Kidney tubule cell (primary cell): ENCODE measurements at places on chromosomes 5 and 9.

DNA sequence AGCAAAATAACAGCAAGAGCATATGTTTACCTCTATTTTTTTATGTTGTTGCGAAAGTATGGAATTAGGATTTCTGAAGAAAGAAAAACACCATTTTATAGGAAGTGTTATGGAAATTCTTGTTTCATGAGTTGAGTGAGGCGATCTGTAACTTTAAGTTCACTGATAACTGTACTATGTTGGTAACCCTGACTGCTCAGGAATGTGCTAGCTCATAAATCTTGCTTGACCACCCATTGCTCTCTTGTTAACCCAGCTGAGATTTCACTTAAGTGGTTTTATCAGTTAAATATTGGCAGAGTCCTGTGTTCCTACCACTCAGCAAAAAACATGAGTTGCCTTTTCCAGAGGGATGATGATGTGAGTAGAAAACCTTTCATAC lies 91.1 kb upstream of the STARD4 start:
- peak; percentile 94 for DNase-seq

DNA sequence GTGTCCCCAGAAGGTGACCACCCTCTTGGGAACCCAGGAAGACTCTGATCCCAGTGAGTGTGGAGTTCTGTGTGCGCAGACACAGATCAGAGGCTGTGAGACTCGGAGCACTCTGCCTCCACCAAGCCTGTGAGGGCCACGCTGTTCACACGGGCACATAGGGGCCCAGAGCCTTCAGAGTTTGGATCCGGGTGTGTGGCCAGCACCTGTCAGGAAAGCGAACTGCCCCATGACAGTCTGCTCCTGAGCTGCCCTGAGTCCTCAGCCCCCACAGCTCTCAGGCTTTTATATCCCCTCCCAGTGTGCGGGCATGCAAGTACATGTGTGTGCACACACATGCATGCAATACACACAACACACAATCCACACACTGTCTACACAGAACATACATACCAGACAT lies 161.8 kb upstream of the IRX2 start:
- DNase-seq, result no peak

DNA sequence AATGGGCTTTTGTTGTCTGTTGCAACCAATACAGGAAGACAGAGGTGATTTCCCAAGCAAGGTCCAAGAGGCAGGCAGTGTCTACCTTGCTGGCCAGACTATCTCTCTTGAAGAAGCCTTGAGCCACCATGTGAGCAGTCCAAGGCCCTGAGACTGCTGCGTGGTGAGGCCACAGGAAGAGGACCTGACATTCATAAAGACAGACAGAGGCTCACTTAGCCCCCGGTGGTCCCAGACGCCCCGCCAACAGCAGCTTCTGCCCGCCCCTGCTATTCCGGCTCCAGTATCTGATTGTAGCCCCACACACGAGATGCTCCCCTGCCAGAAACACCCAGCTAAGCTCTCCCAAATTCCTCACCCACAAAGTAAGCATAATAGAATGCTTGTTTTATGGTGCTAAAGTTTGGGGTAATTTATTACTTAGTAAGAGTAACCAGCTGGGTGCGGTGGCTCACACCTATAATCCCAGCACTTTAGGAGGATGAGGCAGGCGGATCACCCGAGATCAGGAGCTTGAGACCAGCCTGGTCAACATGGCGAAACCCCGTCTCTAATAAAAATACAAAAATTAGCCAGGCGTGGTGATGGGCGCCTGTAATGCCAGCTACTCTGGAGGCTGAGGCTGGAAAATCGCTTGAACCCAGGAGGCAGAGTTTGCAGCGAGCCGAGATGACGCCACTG lies 22.8 kb upstream of the FUBP3 start:
- DNase-seq, result peak; percentile 5

GRCh38 chr9:129038109-129038852 lies 1.9 kb downstream of the MIGA2 start:
- no peak for DNase-seq

DNA sequence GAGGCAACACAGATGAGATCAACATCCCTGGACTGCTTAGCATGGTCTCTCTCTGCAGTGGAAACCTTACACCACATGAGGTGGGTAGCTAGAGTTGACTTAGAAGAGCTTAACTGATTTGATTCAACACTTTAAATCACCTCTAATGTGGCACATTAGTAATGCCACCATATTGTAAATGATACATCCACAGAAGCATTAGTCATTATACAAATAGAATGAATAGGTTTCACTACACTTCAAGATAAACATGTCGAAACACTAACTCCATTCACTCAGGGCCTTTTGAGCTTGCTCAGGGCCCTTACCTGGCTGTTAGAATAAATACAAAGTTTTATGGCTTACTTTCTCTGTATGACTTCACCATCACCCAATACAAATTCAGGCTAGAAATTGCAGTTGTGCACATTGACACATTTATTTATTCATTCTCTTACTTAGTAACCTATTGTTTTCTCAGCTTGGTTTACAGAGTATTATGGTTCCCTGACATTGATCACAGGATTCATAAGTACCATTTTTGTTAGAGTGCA lies 9.3 kb upstream of the SMAD5 start:
- peak; percentile 92 for DNase-seq

DNA sequence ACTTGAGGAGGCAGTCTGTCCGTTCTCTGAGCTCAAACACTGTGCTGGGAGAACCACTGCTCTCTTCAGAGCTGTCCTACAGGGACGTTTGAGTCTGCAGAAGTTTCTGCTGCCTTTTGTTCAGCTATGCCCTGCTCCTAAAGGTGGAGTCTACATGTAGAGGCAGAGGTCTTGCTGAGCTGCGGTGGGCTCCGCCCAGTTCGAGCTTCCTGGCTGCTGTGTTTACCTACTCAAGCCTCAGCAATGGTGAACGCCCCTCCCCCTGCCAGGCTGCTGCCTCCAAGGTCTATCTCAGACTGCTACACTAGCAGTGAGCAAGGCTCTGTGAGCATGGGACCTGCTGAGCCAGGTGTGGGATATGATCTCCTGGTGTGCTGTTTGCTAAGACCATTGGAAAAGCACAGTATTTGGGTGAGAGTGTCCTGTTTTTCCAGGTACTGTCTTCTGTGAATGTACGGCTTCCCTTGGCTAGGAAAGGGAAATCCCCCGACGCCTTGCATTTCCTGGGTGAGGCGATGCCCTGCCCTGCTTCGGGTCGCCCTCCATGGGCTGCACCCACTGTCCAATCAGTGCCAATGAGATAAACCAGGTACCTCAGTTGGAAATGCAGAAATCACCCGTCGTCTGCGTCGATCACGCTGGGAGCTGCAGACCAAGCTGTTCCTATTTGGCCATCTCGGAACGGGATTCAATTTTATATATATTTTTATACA lies 58.5 kb downstream of the CNTRL start:
- DNase-seq, result no peak

- DNase-seq, result no peak
Measured at GRCh38 chr5:126675338-126675737, 74.6 kb downstream of the PHAX start.

GRCh38 chr5:168972731-168973130 lies 328.2 kb downstream of the SLIT3 start:
- DNase-seq, result no peak

GRCh38 chr5:113806904-113807303 lies 293.4 kb downstream of the YTHDC2 start:
- DNase-seq, result peak; percentile 5

DNA sequence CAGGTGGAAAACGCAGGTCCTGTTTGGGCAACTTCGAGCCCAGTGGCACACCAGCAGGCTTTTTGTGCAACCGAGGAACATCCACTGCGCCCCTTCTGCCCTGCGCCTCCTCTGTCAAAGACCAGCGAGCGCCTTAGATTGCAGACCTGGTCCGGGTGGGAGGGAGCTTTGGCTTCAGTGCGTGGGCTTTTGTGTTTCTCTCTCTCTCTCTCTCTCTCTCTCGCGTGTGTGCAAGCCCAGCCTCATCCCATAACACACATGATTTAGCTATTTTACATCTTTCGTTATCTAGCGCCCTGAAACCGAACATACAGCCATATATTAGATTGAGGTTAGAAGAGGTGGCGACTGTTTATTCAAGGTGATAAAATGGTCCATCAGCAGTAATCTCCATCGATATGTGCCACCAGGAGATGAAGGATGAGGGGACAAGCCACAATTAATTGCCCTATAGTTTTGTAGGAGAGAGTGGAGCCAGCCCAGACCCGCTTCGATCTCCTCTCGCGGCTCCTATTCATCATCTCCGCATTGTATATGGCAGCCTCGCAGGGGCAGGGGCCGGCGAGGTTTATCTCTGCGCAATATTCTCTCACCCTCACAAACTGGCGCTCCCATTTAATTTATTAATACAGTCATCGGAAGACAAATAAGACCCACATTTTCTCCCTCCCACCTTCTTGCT lies 5.3 kb downstream of the PRDM6 start:
- DNase-seq, result no peak

DNA sequence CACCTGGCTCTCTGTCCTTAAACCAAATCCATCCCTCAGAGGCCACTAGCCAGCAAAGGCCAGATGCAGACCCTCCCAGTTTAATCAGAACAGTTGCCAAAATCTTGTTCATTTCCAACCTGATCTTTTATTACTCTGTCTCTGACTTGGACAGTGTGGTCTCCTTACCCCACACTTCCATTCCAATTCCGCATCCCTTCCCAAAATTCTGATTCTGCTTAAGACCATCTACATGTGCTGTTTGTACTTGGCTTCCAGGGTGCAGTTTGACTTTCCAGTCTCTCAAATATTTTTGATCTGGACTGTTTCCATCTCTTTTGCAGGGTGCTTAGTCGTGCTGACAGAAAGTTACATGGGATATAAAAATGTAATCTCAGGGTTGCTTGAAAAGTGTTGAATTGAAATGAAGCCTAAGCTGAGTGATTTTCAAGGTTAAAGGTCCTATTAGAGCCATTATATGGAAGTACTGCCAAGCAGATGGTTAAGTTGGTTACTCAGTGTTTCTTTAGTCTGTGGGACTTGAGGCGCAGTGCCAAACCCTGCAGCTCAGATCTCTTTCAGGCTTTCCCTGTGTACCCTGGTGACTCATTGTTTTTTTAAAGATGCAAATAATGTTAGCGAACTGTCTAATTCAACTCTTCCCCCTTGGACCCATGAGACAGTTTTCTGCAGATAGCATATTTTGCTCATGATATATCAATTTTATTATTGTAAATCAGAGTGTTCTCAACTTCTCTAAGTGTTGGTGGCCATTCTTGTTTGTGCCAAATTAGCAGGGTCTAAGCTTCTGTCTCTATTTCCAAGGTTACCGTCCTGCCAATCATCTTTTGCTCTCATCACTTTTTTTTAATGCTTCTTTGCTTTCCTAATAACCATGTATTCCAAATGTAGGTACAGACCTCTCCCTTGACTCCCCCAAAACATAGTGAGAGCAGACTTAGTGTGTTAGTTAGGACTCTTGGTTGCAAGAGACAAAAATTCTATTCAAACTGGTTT lies 18.2 kb upstream of the DCP2 start:
- DNase-seq, result peak; percentile 89

DNA sequence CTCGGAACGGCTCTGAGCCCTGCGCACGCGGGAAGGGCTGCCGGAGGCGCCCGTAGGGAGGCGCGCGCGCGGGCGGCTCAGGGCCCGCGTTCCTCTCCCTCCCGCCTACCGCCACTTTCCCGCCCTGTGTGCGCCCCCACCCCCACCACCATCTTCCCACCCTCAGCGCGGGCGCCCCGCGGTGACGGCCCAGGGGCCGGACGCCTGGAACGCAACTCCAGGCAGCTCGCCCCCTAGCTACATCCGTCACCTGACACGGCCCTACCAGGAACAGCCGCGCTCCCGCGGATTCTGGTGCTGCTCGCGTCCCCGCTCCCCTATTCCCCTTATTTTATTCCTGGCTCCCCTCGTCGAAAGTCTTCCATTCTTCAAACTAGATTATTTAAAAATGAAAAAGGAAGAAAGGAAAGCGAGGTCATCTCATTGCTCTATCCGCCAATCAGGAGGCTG lies at the start of gene CDKN2B-AS1:
TSS of gene CDKN2B-AS1 (plus strand) at position 236 of the 450 bp plus-strand sequence.
- DNase-seq, result peak; percentile 72

DNA sequence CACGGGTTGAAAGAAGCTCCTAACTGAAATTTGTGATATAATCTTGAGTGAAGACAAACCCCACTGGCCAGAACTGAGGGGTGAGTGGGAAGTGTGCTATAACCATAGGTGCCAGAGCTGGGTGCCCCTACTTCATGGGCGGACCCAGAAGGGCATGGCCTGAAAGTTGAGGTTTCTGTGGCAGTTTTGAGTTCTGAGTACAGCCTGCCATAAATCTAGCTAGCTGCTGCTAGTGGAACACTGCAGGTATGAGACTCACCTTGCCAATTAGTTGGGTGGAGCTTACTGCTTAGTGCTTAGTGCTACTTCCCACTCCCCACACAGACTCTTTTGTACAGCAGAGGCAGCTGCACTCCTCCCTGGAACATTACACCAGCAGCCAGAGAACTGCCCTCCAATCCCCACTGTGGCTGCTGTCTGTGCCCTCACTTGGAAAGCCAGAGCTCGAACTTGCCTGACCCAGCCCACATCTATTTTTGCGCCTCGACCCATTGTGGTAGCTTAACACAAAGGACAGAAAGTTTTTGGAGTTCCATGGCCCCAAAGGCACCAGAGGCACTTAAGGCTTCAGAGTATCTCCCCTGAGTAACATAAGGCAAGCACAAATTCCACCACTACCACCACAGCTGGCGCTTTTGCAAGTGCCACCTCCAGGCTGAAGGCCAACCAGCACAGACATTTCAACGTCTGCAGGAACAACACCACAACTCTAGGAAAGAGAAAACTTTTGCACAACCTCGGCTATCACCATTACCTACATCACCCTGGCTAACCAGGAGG lies 27.1 kb upstream of the PTGER4 start:
- DNase-seq, result no peak

DNA sequence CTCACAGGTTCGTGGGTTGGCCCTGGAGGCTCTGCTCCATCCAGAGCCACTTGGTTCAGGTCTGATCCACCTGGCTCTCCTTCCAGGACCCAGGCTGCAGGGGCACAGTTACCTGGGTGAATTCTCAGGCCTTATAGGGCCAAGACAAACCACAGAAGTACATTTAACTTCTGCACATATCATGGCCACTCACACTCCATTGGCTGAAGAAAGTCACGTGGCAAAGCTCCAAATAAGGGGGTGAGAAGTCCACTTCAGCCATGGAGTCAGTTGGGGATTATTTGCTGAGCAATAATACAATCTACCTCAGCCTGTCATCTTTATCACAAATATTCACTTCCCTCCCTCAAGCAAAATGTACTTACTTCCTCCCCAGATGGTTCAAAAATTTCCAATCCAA lies 83.6 kb downstream of the MACROH2A1 start:
- no peak for DNase-seq

- DNase-seq, result no peak
Measured at GRCh38 chr5:135589152-135589551, 10.4 kb upstream of the CXCL14 start.

GRCh38 chr5:95631991-95632675 lies 12.2 kb downstream of the GPR150 start:
- DNase-seq, result peak; percentile 97

DNA sequence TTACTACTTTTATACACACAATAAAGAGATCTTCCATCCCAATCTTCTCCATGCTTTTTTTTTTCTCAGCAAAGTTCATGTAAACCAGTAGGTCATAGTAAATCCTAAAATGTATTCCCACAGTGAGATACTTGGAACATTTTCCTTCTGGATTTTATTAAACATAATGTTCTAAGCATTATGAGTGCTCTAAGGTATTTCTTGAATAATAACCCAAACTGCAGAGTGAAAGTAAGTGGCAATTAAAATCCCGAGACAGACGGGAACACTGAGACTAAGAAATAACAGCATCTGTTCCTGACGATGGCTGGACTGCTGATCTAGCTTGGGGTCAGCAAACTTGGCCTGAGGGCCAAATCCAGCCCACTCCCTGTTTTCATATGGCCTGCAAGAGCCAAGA lies 359.8 kb downstream of the ARL15 start:
- no peak for DNase-seq

- no peak for DNase-seq
Measured at GRCh38 chr9:122113574-122113973, 20.5 kb upstream of the TTLL11 start.

GRCh38 chr5:125181955-125182354 lies 435.5 kb upstream of the ZNF608 start:
- DNase-seq, result peak; percentile 83
